Activated CD4-positive, alpha-beta T cell treated with anti-CD3 and anti-CD28 coated beads for 4 hours (primary cell): ENCODE measurements at places on chromosomes 2 and 18.

GRCh38 chr2:191050640-191050987 lies 36.6 kb upstream of the STAT1 start:
- no peak for DNase-seq

GRCh38 chr2:228655331-228655730 lies 473.8 kb upstream of the SPHKAP start:
- DNase-seq, result no peak

DNA sequence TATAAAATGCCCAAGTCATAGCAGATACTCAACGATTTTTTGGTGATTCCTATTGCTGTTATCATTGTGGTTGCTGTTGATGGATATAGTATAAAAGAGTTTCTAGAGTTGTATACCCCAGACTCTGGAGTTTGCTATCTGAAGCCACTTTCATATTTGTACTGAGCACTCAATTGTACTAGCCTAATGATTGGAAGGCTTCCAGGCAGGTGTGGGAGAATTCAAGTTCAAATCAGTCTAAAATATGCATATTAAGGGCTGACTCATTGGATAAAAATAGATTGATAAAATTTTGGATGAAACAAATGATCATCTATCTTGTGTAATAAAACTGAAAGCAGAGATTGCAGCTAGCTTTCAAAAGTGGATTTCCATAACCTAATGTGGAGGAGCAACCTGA lies 122.9 kb downstream of the NEB start:
- DNase-seq, result no peak

DNA sequence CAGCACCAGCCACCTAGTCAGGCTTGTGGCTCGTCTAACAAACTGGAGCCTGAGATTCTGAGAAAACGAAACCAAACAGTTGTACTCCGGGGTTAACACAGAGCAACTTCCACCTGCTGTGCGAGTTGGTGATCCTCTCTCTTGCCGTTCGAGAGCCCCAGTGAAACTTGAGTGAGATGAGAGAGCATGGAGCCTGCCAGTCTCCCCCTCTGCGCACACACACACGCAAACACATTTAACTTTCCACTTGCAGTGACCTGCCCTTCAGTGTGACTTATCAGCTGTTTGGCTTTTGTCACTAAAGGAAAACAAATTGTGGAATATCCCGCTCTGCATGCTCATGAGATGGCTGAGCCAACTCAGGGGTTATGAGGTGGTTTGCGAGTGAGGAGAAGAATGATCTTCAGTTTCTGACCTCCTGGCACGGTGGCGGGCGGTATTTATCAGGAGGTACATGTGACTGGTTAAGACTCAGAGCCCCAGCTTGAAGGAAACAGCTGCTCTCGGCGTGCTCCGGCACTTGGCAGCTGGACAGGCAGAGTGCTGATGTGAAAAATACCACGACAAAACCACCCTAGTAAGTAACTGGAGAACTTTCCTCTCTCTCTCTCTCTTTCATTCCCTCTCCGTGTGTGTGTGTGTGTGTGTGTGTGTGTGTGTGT lies at the start of gene RASGRP3:
Gene RASGRP3, plus strand, starts transcription at position 519 of the 662 bp plus-strand sequence. CDS start 38,488 bp downstream, outside the sequence.
- DNase-seq, result peak; percentile 54

- DNase-seq, result no peak
Measured at GRCh38 chr2:233803292-233803911, 25.3 kb downstream of the MROH2A start.

DNA sequence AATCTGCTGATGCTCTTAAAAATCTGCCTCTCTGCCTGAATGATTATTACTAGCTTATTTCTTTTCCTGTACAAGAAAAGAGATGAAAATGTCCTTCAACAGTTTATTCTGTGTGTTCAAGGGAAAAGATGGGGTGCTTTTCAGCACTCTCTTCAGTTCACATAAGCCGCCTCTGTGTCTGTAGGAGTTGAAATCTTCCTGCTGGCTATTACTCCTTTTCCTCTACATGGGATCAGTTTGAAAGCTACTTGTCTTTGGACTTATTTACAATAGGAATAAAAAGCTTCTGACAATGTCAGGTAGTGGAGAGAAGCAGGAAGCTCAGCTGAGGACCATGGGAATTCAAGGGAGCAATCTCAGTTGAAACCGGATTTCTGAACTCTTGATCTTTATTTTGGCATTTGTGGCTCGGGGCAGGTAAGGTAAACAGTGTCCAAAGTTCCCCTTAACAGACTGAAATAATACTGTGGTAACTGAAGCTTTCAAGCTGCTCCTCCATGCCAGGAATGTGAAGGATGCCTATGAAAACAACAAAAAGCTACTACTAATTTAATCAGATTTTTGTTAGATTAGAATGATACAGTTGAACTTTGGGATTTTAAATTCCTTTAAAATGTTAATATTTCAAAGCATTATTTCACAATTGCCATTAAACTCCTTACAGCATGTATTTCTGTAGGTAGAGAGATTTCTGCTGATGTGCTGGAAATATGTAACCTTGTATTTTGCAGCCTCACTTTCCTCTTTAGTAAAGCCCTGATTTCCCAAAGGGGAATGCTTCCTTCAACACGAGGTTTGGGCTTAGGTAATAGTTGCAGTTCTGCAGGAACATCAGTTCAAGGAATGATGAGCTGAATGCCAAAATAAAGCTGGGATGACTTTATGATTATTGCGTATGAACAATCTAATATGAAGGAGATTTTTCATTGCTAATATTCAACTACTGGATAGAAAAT lies 43.6 kb downstream of the MAPRE2 start:
- no peak for DNase-seq

DNA sequence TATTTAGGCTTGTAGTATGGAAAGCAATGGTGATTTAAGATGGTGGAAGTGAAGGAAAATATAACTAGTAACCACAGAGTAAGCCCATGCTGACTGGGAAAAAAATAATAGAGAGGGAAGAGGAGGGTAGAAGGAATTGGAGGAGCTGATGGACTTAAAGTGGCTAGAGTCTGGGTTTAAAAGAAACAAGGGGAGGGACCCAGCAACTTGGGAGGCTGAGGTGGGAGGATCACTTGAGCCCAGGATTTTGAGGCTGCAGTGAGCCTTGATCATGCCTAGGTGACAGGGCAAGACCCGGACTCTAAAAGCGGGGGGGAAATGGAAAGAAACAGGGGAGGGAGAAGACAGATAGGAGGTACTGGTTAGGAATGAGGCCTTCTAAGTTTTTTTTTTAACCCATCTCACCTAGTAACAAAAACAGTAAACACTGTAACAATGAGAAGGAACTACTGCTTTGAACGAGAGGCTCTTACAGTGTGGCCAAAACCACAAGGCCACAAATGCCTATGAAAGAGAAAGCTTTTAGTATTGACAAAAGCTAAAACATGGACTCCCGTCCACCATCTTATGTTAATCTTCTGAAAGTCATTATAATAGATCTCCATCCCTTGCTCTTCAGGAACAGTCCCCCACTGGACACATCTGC lies 26.6 kb downstream of the METTL8 start:
- no peak for DNase-seq

GRCh38 chr2:218832081-218832480 lies 478 bp upstream of the PRKAG3 start:
- DNase-seq, result no peak

GRCh38 chr2:98913916-98914712 lies 21.9 kb downstream of the CRACDL start:
- DNase-seq, result no peak

DNA sequence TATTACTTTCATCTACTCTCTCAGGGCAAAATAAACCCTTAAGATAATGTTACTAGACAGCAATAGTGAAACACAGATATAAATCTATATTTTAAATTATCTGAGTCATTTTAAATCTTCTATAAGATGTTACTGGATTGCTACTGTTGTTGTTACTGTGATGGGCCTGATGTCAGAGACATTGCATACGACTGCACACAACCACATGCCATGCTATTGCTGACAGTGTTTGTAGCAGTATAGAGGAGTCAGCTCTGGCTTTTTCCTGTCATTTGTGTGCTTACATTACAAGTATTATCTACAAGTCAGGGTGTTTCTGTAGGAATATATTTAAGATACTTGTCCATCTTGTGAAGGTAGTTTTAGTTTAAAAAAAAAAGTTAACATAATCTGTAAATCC lies 63.9 kb downstream of the CCDC148 start:
- DNase-seq, result no peak

GRCh38 chr2:47174733-47175361 lies 19.7 kb upstream of the STPG4 start:
- peak; percentile 13 for DNase-seq

DNA sequence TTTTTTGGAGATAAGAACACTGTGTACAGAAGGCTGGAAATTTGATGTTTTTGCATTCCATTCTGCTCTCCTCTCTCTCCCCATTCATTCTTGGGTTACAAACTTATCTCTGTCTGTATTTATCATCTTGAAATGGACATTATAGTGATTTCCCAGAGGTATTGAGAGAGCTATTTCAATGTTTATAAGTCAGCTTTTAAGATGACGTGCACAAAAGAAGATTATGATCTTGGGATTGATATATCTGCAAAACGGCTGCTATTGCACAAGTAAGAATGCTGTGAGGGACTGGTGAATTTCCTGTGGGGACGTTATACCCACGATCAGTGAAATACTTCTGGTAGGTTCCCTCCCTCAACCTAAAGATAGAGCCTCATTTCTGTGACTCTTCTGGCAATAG lies 61.0 kb upstream of the DTNA start:
- DNase-seq, result no peak

DNA sequence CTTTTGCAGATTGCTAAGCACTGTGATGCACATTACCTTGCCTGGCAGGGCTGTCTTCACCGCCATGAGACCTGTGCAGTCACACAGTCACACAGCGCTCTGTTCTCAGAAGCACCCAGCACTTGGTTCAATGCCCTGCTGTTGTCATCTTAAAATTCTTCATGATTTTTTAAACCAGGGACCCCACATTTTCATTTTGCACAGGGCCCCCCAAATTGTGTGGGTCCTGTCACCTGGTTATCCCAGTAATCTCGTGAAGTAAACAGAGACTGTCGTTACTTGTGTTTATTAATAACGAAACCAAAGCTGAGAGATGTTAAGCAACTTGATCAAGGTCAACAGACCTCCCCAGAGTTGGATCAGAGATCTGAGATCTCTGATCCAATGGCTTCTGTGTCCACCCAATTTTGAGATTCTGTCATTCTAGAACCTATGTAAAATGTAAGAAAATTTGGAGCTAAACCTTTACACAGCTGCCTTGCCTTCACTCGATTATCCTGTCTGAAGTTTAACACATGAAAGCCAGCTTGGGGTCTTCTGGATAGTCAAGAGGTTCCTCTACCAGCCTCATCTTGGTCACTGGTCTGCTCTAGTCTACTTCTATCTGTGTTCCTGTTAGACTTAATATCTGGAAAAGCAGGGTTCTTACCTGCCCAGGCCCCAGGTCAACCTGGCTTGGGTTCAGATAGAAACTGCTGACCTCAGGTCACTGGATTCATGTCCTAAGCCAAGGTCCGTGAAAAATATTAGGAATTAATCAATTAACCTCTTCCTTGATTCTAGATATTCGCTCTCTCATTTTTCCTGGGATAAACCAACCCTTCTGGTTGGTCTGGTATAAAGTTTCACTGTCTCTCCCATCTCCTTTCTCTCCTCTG lies 13.7 kb upstream of the TTC39C start:
- DNase-seq, result no peak
